T-helper 9 cell (primary cell): ENCODE measurements at places on chromosomes 16 and 17.

DNA sequence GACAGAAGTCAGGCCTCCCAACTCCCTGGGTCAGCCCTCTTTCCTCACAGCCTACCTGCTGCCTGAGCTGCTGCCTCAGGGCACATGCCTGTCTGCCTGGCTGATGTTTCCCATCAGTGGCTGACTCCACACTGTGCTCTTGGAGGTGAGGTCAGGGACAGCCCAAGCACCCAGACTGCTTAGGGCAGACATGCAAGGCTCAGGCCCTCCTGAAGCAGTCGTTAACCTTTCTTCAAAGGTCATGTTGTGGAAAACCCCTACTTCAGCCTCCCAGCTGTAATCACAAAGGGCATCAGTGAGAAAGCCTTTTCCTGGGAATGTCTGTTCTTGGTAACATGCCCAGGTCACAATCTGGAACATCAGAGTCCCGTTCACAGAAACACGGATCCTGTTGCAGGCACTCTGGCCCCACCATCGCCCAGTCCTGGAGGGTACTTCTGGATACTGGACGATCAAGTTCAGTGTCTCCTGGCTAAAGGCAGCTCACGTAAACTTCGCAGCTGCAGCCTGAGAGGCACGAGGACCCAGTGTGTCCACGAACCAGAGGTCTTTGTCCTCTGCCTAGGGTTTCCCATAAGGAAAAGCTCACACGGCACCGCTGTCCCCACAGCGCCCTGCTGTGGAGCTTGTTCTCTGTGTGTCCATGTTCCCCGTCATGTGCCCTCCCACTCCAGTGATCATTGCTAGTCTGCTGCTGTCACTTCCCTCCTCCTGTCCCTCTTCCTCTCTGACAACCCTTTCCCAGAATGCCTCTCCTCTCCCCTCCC, 54.9 kb downstream of the GNAO1 start:
- DNase-seq = no peak

GRCh38 chr17:17289701-17290100, 8.7 kb upstream of the COPS3 start:
- no peak for DNase-seq

DNA sequence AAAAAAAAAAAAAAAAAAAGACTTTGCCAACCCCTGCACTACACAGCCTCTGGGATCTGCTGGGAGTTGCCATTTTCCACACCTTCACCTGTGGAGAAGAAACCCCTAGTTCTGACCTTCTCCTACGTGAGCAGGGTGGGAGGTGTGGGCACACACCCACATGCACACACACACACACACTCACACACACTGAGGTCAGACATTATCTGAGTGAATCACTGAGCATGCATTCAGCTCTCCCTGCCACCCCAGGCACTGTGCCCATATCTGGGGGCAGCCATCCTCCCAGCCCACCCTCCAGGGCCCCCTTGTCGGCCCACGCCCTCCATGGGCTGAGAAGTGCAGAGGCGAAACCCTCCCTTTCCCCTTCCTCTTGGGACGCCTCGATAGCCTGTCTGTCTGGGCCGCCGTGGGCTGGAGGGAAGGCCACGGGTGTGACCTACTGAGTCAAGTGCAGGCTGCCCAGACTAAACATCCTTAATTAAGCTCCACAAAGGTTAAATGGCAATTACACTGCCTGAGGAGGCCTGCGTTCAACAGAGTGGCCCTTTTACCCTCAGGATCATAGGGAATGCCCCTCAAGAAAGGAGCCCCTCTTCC, 143.8 kb downstream of the C16orf95 start:
- DNase-seq = no peak

DNA sequence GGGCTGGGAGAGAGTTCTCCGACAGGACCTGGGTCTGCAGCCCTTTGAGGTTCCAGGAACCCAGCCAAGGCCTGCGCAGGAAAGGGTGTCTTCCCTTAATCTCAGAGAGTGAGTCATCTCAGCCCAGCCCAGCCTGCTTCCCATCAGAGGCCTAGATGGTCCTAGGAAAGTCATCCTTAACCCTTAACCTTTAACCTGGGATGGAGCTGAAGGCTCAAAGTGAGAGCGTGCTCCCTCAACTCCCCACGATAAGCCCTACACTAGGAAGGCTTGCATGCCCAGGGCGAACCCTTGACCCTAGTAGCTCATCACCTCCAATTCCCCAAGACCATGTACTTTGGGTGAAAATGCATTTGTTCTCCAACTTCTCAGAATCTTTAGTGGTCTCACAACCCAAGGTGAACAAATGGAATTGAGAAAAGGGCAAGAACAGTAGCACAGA, 4.8 kb upstream of the ATXN7L3 start:
- no peak for DNase-seq

GRCh38 chr16:28867241-28867640, 3.6 kb downstream of the SH2B1 start:
- no peak for DNase-seq

GRCh38 chr17:44863061-44863918, 15.6 kb downstream of the HIGD1B start:
- no peak for DNase-seq

GRCh38 chr16:2492292-2492691, 17.4 kb downstream of the TBC1D24 start:
- DNase-seq = no peak

DNA sequence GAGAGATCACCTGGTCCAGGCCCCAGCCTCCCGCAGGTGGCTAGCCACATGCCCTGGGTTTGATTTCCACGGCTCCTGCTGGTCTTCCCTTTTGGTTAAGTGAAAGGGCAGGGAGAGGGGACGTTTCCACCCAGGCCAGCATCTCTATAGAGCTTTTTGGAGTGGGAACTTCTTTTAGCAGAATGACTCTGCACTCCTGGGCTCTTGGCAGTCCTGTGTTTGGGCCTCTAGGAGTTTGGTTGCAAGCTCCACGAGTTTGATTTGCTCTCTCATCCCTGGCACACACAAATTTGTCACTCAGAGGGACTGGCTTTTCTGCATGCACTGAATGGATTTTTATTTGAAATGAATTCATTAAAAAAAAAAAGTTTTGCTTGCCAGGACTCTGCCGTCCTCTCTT, 32.8 kb downstream of the MSI2 start:
- no peak for DNase-seq

DNA sequence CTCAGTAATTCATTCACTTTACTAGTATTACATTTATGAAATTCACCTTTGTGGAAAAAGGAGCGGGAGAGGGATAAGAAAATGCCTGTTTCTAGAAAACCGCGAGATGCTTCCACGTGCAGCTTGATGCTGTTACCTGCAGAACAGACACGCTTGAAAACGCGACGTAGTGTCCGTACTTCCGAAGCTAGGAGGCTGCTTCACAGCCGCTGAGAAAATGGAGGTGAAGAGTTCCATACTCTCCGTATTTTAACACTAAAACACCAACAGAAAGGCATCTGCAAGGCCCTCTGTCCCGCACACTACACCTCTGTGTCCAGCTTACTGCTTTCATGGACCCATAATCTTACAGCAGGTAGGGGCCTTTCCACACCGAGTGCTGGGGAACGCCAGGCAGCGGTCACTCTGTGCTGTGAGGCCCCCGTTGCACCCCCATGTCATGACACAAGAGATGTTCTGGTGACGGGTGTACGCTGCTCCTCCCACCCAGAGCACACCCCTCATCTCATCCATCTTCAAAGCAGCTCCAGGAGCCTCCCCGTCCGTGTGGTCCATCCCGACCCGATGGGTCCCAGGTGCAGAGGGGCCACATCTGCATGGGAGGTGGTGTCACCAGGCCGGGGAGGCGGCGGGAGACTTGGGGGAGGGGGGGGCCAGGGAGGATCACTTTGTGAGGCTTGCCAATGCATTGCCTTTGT, 40.4 kb downstream of the USP22 start:
- no peak for DNase-seq

- DNase-seq = no peak
Measured at GRCh38 chr16:82999711-83000110, 372.9 kb downstream of the CDH13 start.

GRCh38 chr17:61720016-61720795, 129.2 kb upstream of the NACA2 start:
- DNase-seq = no peak

- DNase-seq = no peak
Measured at GRCh38 chr16:75789237-75789636, 62.9 kb upstream of the CPHXL start.

DNA sequence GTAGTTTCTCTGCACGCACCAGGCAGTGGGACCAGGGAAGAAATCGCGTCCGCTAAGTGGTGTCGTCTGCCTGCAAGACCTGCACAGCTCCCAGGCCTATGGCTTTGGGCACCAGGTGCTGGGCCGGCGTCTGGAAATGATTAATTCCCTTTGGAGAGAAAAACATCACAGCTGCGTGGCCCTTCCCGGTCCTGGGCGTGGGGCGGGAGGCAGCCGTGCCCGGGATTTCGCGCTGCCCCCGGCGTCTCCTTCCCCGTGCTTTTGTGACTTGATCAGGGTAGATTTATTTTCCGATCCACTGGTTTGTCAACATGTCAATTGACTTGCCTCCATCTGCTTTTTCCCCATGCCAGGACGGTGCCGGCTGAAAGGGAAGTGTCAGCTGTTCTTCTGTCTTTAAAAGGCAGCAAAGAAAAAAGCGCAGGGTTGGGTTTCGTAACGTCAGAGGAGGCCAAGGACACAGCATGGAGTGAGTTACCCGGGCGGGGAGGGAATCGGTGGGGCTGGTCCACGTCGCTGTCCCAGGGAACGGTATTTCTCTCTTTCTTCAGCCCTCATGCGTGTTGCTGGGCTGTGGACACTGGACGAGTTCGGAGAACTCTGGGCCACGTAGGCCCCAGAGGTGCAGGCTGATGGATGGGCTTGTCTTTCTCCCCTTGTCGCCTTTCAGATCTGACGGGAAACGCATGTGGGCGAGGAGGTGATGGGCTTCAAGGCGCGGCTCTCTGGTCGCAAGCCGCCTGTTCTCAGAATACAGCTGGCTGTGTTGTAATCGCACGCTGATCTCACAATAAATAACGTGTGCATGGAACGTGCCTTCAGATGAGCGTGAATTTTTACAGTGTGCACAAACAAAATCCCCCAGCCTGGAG, 188.1 kb upstream of the ZNF469 start:
- DNase-seq = no peak

DNA sequence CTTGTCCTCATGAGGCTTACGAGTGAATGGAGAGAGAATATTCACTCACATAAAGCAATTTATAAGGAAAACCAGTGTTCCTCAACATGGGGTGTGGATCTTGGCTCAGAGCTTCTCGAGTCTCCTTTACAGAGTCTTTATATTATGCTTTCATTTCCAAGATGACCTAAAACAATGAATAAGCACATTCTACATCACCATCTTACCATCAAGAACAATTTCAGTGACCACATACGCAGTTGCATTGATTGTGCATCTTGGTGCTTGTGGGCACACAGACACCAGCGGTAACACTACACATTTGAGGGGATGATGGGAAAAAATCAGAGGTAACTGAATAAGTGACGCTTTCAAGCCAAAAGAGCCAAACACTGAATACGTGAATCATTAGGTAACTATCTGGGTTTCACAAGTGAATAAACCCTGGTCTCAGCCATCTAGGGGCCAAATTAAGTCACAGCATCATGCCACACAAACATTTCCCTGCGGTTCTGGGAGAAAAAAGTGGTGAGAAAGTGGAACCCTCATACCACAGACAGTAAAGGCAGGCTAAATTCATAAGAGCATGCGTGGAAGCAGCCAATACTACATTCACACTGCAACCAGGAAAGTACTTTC, 9.4 kb downstream of the CWC25 start:
- no peak for DNase-seq

- peak; percentile 23 for DNase-seq
Measured at GRCh38 chr16:2912330-2913199, 834 bp downstream of the FLYWCH1 start.

- no peak for DNase-seq
Measured at GRCh38 chr16:86076606-86077005, 177.6 kb downstream of the IRF8 start.

DNA sequence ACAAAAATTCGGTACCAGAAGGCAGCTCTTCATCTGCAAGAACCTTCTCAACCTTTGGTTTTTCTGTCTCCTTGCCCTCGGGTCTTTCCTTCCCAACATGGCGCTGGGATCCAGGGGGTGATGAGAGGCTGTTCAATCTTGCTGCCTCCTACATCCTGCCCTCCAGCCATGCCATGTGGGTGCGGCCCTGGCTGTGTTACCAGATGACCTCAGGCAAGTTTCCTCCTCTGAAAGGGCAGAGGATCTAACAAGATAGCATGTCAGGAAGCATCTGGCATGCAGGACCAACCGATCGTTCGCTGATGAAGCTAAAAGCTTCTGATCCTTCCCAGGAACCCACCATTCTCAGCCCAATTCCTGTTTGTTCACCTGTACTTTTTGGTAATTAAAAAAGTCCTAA, 36.8 kb upstream of the BCAR1 start:
- no peak for DNase-seq

- DNase-seq = no peak
Measured at GRCh38 chr16:57646388-57647039, 18.1 kb downstream of the ADGRG1 start.

- DNase-seq = peak; percentile 71
Measured at GRCh38 chr16:88650749-88651275, at the start of gene CYBA. CYBA (minus strand) TSS chr16:88651053; CDS start chr16:88651013, 40 bp downstream.

- no peak for DNase-seq
Measured at GRCh38 chr17:58056476-58056875, 26.7 kb upstream of the DYNLL2 start.

DNA sequence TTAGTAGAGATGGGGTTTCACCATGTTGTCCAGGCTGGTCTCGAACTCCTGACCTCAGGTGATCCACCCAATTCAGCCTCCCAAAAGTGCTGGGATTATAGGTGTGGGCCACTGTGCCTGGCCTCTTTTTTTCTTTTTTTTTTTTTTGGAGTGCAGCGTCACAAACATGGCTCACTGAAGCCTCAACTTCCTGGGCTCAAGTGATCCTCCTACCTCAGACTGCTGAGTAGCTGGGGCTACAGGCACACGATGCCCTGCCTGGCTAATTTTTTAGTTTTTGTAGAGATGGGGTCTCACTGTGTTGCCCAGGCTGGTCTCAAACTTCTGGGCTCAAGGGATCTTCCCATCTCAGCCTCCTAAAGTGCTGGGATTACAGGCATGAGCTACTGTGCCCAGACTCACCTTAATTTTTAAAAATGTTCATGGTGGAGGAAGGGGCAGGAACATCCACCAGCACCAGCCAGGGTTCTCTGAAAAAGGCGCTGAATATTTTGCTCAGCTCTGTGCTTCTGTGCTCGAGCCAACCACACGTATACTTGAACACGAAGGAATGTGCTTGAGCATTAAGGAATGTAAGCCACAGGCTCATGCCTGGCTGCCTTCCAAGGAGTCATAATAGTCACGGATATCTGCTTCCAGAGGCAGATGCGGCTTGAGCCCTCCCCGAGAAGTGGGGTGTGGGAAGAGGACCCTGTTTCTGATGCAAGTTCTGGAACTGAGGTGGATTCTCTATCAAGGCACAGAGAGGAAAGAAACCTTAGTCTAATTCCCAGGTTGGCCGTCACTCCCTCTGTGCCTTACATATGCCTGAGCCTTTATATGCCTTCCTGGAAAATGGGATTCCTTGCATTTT, 65.5 kb upstream of the CREBBP start:
- DNase-seq = no peak

- DNase-seq = no peak
Measured at GRCh38 chr16:25750488-25751216, 58.9 kb downstream of the HS3ST4 start.

DNA sequence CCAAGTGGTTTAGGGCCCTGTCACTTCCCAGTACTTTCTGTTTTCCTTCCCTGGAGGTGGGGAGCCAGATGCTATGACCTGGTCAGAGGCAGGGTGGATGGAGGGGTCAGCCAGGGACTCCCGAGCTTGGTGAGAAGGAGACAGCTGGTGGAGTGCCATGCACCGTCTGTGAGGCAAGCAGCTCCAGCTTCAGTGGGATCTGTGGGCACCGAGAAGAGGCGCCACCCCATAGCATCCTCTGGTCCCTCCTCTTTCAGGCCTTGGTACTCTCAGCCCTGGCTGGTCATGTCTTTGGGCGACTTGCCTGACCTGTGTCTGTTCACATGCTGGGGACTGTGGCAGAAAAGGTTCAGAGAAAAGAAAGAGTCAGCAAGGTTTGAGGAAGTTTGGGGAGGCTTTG, 299.3 kb upstream of the N4BP1 start:
- DNase-seq = no peak
